Non-pigmented ciliary epithelial cell (primary cell): ENCODE measurements at places on chromosomes 5 and 9.

DNA sequence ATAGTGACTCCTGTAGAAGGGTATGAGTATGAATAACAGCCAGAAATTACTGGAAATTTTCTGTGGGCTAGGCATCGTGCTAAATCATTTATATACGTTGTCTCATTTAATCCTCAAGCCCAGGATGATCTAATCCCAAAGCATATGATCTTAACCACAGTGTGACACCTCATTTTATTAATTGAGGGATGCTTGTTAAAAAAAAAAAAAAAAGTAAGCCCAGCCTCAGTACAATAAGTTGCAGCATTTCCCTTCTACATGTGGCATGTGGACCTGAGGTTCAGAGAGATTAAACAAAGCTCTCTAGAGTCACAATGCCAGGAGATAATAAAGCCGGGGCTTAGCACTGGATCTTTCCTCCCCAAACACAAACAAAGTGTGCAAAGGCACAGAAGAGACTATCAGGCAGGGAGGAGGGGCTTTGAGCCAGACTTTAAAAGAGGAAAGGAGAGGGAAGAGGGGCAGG lies 49.5 kb downstream of the KLF4 start:
- DNase-seq = no peak

- no peak for DNase-seq
Measured at GRCh38 chr9:125397736-125398135, 136.1 kb downstream of the GAPVD1 start.

GRCh38 chr5:123092696-123093095 lies 3.7 kb downstream of the PRDM6 start:
- no peak for DNase-seq

- DNase-seq = no peak
Measured at GRCh38 chr5:151078490-151079262, 2.2 kb downstream of the TNIP1 start.

GRCh38 chr5:75320371-75320770 lies 16.6 kb upstream of the HMGCR start:
- DNase-seq = no peak

DNA sequence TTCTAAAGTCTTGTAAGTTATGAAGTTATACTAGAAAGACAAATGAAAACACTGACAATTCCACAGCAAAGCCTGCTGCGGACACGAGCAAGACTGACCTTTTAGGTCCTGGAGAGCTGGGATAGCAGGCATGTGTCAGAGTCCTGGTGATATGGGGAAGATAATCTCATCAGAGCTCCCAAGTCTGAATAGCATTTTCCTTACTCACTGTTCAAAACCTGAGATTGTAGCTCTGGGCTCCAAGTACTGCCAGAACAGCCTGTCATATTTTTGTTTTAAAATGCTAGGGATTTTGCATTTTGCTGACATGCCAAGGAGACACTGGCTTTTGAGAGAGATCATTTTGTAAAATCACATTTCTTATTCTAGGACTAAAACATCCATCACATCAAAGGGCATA lies 90.1 kb downstream of the DRD1 start:
- DNase-seq = no peak

GRCh38 chr9:127293328-127293727 lies 28.8 kb downstream of the GARNL3 start:
- no peak for DNase-seq

DNA sequence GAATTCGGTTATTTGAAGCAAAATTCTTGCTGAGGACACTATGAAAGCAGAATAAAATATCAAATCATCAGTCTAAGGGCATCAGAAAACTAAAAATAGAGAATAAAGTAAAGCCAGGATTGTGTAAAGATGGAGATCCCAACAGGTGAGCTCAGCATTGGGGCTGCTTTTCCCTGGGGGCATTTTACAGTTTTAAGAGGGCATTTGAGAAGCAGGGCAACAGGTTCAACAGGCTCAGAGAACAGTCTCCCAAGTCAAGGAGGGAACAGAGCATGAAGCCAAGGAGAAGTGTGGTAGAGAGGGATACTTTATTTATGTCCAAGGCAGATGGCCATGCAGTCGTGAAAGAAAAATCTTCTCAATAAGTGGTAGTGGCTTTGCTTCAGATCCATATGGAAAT lies 145.4 kb downstream of the SYK start:
- DNase-seq = no peak

DNA sequence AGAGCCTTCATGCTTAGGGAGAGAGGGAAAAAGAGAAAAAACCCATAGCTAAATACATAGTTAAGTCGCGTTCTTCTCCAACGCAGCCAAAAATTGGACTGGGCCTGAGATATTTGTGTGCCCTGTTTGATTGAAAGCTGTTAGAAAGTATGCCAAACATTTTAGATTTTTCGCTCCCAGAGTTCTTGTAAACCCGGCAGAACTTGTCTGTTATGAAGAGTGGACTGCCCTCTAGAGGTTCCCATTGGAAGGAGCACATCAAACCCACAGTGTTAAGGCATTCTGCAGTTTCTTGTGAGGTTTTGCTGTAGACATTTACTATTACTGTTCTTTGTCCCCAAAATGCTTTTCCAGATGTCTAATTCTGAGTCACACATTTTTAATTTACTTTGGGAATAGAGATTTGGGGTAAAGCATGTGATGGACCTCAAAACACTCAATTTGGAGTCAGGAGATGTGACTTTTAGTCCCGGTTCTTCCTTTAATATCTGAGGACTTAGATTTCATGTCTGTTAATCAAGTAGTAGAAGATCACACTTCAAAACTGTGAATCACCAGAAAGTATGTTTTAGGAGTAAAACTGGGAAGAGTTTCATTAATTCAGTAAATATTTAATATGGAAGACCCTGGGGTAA lies 96.6 kb downstream of the PCSK1 start:
- peak; percentile 86 for DNase-seq

DNA sequence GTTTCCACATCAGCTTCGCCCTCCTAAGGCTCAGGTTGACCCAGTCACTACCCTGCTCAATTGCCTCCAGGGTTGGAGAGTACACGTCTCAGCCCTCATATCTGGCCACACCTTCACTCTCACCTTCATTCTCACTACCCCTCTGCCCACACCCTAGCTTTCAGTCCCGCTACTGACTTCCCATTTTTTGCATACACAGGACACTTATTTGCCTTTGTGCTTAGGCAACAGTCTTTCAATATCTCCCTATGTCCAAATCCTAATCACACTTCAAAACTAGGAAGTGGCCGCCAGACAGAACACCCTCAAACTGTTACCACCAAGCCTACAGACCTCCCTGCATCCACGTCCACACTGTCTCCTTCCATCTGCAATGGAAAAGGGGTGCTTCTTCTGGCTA lies 10.9 kb downstream of the MCTP1 start:
- DNase-seq = no peak

GRCh38 chr5:99025298-99026045 lies 96.7 kb upstream of the CHD1 start:
- DNase-seq = no peak

DNA sequence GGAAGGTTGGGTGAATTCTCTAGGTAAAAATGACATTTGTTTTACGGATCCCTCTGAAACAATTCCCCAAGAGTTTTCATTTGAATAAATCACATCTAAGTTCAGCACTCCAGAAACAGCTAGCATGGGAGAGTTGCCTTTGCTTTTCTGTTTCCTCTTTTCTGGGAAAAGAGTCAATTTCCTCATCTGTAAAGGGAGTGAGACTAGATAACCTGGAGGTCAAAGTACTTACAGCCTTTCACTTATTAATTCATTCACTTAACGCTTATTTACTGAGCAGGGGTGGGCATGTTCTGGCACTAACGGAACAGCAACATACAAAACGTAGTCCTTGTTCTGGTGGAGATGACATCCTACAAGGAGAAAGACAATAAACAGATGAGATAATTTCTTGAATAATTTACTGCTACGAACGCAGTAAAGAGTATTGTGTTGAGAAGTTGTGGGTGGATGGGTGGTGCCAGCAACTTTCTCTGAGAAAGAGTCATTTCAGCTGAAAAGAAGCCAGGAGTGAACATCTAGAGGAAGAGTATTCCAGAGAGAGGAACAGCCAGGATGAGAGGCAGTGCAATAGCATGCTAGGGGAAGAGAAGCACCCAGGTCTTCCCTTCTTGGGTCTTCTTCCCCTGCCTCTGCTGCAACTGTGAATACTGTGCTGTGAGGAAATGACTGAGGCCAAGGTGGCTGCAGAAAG lies 335.6 kb downstream of the ZSWIM6 start:
- DNase-seq = no peak

- no peak for DNase-seq
Measured at GRCh38 chr5:400282-401145, 42.5 kb upstream of the EXOC3 start.

DNA sequence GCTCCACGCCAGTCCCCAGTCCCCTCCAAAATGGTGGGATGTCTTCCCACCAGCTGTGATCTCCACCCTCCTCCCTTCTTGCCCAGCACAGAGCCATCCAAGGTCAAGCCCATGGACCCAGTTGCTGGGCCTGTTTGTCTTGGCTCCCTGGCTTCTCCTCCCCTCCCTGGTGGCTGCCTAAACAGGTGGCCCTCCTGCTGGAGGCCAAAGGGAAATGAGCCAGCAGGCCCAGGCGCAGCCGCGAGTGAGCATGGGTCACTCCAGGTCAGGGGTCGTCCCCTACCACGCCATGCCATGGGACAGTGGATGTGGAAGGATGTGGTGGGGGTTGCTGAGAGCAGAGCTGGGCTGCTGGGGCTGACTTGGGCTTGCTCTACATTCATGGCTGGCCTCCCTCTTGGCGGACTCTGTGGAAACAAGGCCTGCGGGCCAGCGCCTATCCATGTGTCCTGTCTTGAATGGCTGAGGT lies 33.6 kb downstream of the COL15A1 start:
- no peak for DNase-seq

DNA sequence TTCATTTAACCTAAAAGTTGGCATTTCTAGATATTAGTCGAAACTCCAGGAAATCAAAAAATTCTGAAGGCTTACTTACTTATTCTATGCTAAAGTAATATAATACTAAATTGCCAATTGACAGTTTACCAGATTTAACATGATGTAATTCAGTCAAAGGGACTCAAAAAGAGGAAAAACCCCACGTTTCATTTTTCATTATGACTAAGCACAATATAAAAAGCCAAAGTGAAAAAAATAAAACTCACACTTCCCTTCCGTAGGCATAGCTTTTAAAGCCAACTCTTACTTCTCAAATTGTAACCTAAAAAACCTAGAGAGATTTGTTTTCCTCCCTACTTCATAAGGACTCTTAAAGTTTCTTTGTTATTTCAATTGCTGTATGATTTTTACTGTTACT lies 146.6 kb downstream of the RAPGEF6 start:
- DNase-seq = no peak

GRCh38 chr5:55456216-55456895 lies 78.4 kb downstream of the PLPP1 start:
- DNase-seq = no peak

DNA sequence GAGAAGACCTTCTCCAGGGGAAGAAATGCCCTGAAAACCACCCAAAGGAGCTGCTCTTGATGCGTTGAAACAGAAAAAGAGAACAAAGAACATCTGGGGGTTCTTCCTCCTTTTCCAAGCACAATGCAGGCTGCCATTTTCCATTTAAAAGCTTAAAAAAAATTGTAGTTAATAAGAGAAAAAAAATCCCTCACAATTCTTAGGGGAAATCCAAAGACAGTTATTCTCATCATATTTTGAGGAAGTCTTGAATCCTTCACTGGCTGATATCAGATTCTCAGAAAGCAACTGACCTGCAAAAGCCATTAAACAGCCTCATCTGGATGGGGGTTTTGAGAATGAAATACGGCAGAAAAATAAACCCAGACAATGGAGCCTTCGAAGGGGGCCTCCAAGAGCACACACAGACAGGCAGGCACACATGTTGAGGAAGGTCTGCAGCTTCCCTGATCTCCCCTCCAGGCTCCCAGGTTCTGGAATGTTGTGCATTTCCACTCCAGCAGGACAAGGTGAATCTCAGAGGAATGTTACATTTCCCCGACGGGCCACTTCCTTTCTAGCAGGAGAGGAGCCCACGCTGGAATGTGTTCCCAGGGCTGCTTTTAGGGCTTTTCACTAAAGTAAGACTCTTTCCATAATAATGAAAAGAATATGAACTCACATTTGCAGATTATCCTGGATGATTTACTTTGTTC lies 159.4 kb upstream of the S1PR3 start:
- DNase-seq = no peak

DNA sequence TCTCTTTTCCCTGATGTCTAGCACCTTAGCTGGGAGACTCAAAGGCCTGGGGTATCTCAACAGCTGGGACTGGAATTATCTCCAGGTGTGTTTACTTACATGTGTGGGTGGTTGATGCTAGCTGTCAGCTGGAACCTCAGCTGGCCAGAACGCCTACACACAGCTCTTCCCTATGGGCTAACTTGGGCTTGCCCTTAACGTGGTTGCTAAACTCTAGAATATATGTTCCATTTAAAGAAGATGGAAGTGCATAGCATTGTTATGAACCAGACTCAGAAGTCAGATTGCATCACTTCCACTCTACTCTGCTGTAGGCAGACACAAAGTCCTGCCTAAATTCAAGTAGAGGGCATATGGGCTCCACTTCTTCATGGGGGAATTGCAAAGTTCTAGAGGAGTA lies 29.3 kb downstream of the SGCD start:
- no peak for DNase-seq

DNA sequence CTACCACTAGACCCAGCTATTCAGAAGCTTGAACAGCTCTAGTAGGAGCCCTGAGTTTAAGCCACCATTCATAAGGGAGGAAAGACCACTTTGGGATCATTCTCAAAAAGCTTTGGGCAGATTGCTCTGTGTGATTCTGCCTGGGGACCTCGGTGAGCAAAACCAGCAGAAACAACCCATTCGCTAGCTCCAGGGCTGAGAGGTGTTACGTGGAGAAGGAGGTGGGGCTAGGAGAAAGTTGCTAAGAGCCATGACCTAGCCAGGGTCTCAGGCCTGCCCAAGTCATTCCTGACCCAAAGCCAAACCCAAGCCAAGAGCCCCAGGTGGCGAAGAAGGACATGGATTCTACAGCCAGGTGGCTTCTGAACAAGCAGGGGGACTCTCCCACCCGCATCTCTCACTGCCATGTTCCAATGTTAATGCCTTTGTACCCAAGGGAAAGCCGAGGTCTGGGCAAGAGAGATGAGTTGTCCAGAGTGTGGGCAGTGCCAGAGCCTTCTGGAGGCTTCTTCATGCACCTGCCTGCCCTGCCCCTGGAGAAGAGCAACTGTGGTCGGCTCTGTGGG lies 4.0 kb upstream of the BARHL1 start:
- DNase-seq = no peak

- DNase-seq = no peak
Measured at GRCh38 chr9:76292658-76293057, 101.6 kb downstream of the RFK start.

GRCh38 chr5:151186052-151186451 lies 28.5 kb upstream of the ANXA6 start:
- DNase-seq = no peak

DNA sequence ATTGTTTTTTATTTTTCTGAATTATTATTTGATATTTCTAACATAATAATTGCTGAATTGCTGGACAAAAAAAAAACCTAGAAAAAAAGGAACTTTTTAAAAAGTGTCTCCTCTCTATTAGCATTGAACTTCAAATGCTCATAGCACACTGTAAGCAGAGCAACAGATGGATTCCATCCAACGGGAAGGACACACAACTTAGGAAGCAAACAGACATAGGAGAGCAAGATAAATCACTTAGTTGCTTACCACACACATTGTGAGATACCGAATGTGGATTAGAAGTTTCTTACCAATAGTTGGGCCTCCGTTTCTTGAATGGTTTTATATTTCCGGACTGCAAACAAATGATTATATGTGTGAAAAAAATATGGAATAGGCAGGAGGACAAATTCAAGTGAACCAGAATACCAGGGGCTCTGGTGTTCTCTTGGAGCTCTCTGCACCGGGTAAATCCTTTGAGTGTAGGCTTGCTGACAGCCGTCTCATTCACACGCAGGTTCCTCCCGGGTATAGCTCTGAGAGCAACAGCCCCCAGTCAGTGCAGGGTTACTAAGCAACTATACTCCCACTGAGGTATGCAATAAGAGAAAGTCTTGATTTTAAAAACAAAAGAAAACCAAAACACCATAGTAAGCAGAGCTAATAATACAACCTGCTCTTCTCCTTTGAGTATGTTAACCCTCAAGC lies 217.6 kb downstream of the TMEM167A start:
- DNase-seq = no peak
